NCI-H146 (cell line): ENCODE measurements at places on chromosomes 4 and X.

DNA sequence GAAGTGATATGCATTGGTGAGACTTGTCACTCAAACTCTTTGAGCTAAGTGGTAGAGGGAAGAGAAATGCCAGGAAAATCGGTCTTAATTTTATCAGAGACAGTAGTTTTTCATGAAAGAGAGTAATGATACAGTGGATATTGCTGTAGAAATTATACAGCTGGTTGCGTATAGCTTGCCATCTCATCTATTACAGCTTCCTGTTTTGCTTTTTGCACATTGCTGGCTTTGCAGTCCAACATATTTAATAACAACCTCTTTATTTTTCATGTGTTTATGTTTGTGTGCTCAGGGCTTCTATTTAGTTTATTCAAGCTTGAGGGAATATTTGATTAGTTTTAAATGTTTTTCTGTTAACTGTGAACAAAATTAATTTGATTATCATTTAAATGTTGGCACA, 11.5 kb downstream of the SMAD1 start:
- no peak for DNase-seq

- DNase-seq = no peak
These were observed 597.2 kb upstream of the GNPDA2 start for GRCh38 chr4:45323453-45324058.

DNA sequence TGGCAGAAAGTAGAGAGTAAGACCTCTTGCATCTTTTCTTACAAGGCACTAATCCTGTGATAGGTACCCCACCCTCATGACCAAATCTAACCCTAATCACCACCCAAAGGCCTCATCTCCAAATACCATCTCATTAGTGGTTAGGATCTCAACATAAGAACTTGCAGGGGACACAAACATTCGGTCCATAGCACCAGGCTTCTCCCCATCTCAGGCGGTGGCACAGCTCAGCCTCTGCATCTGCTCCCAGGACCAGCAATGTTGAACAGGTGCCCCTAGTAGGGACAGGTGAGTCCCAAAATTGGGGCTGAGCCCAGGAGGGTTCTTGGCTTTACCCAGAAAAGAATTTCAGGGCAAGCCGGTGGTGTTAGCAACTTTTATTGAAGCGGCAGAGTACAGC, 8.4 kb upstream of the MRFAP1 start:
- DNase-seq = no peak

- peak; percentile 3 for DNase-seq
These were observed 103.4 kb upstream of the PAK3 start for GRCh38 chrX:110992611-110993010.

DNA sequence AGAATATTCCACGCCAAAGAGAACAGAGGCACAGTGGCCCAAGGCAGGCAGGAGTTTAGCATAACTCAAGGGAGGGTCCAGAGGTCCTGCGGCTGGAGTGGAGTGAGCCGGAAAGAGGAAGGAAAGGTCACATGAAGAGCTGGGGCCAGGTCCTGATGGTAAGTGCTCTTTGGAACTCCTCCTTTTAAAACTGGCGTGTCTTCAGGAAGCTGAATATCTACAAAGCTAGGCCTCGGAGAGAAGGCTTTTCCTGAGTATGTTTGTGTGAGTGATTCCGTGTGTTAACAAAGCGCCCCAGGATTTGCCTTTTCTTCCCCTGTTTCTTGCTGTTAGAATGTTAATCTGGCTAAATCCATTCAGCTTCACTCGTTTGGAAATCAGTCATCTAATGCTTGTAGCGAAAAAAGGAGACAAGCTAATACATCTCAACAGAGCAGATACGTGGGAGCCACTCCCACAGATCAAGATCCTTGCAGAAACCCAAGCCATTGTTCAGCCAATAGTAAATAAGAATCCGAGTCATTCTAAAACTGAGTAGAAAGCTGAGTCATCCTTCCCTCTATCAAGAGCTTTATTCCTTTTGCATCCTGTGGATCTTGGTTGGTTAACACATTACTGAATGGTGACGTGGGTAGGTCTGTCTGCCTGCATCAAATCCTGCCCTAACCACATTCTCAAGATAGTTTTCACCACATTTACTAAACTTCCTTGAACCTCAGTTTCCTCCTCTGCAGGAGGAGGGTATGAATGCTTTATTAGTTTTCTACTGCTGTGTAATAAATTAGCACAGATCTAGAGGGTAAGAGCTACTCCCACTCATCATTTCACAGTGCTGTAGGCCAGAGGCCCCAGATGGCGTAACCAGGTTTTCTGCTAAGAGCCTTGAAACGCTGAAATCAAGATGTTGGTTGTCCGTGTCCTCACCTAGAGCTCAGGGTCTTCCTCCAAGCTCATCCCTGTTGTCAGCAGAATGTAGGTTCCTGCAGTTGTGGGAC, 43.2 kb upstream of the RBM47 start:
- DNase-seq = no peak

DNA sequence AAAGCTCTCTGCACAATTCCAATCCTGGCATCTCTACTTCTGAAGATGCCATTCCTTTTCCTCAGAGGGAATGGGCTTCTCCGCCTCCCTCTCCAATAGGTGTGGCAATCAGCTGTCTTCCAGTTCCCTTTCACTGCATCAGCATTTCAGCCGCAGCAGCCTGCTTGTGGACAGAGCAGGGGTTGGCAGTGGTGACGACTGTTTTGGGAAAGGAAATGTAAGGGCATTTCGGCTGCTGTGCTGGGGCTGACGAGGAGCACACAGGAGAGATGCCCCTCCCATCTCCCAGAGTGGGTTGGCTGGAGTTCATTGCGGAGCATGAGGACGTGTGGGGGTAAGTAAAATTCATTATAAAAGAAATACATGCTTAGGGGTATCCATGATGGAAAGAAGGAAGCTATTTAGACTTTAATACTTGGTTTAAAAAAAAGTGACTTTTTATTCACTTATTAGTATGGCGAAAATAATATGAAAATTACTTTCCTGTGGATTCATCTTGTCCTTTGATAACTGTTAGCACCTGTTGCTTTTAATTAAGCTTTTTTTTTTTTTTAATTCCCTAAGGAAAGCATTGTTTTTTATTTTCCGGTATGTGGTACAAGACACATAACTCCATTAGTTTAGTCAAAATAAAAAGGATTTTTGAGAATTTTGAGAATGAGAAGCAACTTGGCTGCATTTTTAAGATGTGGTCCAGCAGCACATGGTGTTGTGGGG, at the start of gene LIMCH1:
Gene LIMCH1, plus strand, starts transcription at position 141 of the 717 bp plus-strand sequence. CDS start 67,839 bp downstream, outside the sequence.
- no peak for DNase-seq

DNA sequence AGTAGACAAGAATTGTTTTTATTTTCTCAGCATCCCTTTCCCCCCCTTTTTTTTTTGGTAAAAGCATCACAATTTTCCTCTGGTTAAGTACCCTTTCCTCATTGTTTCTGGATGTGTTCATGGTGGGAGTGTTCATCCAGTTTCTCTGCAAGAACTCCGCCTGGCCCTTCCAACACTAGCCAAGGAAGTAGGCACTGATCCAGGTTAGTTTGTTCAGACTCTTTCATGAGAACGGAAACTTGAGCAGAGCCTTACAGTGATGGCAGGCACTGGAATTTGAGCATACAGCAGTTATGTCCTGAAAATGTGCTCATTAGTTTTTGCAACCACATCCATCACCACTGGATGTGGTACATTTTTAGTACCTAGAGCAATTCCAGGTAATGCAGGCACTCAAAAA, 336.1 kb upstream of the BOD1L1 start:
- no peak for DNase-seq

- DNase-seq = no peak
These were observed 84.6 kb downstream of the NDST4 start for GRCh38 chr4:115028682-115029410.
